Foreskin keratinocyte (primary cell): ENCODE measurements at places on chromosomes 11 and 22.
A peak's percentile ranks its signal among the peaks of the same experiment; 100 is the strongest.

- no peak for DNase-seq
Measured at GRCh38 chr11:115929618-115930129, 425.5 kb upstream of the CADM1 start.

DNA sequence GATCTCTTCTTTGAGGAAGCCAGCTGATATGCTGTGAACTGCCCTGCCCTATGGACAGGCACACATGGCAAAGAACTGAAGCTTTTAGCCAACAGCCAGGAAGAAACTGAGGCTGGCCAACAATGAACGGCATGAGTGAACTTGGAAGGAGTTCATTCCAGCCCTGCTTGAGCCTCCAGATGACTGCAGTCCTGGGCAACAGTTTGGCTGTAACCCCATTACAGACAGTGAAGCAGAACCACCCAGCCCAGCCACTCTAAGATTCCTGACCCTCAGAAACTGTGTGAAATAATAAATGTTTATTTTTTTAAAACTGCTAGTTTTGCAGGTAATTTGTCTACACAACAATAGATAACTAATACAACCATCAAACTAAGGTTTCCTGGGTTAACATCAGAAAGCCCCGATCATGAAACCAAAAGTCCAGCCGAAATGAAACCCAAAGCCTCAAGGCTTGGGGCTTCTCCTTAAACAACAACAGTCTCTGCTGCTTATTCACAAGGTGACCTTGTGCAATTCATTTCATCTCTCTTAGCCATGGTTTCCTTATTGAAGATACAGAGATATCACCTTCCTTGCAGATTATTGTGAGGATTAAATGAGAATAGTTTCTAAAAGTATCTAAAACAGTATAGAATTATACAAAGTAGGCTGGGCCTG is 31.4 kb downstream of the PAK1 start:
- no peak for DNase-seq

DNA sequence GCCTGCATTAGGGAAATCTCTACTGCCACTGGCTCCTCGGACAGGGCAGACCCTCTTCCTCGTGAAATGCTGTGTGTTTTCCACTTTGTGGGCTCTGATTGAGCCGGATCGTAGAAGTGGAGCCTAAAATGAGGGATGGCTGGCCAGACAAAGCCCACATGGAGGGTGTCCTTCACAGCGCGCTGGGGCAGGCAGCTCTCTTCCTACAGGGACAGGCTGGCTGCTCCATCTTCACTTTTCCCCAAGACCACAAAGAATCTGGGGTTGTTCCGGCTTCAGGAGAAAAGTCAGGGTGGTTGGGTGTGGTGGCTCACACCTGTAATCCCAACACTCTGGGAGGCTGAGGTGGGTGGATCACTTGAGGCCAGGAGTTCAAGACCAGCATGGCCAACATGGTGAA is 94.9 kb downstream of the MORC2 start:
- no peak for DNase-seq

GRCh38 chr11:7222619-7223018 is 29.1 kb upstream of the SYT9 start:
- DNase-seq: no peak

DNA sequence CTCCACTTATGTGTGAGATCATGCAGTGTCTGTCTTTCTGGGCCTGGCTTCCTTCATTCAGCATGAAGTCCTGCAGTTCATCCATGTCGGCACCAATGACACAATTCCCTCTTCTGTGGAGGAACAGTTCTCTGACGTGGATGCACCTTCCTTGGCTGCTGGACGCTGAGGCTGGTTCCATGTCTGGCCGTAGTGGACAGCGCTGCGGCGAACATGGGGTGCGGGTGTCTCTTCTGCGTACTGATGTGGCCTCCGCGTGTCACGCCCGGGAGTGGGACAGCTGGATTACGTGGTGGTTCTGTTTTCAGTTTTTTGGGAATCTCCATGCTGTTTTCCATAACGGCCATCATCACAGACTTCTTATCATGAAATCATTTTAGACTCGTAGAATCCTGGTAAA is 16.9 kb upstream of the MUC2 start:
- DNase-seq: no peak

DNA sequence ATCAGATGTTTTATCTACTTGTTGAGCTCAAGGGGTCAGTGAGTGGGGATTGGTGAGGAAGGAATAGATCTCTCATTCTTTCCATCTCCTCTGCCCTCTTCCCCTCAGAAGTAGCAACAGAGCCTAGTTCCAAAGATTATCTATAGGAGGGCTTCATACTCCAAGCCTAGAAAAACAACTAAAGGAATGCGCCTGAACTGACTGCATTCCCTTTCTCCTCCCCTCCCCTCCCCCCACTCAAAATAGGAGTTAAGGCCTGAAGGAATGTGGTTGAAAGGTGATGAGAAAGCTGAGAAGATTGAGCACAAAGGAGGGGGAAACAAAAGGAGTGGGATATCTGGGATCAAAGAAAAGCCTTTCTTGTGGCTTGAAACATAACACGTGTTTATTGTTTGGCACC is 10.5 kb downstream of the EMSY start:
- no peak for DNase-seq

DNA sequence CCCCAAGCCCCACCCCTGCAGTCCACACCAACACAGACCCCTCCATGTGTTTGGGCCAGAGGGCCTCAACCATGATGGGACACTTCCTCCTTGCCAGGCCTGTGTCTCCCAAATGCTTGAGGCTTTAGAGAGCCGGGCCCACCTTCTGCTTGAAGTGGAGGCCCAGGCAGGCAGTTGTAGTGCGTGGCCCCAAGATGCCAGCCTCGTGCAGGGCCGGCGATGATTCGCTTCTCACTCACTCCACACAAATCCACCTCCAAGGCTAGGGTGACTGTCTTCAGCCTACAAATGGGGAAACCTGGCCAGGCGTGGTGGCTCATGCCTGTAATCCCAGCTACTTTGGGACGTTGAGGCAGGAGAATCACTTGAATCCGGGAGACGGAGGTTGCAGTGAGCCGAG is 5.7 kb downstream of the PRR5 start:
- no peak for DNase-seq

DNA sequence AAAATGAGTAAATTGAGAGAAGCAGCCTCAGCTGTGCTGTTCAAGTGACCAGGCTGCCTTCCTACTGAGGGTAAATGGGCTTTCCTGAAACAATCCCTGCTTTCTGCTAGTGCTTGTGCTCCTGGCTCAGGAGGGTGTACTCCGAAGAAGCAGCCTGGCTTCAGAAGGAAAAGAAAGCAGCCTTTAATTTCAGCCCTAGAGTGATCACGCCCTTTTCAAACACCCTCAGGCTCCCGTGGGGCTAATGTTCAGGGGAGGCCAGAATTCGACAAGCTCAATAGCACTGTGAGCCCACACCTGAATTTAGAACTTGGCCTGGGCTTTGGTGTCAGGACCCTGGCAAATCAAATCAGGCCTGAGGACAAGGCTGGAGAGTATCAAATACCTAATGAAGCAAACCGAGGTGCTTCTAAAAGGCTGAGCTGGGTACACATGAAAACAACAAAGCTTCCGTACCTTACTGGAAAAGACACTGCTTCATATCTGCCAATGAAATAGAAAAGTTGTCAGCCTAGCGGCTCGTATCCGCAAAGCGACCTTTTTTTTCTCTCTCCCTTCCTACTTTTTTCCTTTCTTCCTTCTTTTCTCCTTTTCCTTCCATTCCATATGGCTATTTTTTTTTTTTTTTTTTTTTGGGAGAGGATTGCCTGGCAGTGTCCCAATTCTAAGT is 387.8 kb downstream of the SOX6 start:
- DNase-seq: no peak

DNA sequence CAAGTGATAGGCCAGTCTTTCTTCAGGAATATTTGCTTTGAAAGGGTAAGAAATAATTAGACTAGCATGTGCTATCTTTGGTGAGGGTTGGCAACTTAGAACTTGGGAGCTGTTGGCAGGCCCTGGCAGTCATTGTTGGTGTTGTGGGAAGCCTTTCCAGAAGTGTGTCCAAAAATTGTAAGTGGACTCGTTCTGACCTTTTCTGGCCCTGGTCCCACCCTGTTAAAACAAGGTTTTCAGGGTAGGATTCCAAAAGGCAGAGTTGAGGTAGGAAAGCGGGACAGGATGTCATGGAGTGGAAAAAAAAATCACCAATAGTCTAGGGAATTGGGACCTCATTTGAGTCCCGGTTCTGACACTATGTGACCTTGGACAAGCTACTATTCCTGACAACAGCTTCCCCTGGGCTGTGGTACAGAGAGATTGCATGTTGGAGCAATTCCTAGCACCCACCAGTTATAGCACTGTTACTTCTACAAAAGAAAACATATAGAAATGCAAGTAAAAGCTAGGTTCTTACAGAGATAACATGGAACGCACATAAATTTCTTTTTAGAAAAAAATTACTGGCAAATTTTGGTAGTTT is 299.3 kb upstream of the DDI1 start:
- no peak for DNase-seq

DNA sequence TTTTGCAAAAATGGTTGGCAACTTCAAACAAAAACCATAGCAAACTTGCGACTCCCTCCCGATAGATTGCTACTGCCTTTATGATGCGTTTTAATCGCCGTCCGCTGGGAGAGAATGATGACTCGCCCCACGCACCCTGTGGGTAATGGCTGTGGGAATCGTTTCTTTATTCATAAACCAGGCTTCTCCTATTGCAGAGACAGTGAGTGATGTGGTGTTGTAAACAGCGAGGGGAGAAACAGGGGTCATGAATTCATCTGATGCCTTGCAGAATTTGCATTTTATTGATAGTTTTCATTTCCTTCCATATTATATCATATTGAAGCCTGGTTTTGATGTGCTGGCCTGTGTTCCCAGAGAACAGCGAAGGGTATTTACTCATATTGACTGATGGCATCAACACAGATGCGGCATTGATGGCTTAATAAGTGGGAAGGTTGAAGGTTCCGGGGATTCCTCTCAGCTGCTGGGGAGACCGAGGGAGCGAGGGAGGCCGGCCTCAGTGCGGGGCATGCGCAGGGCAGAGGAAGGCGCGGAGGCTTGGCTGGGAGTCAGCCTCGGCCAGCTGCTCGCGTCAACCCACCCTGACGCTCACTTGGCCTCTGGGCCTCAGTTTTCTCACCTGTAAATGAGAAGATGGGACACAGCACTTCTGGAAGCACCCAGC is 41.3 kb downstream of the ARHGAP8 start:
- DNase-seq: no peak

GRCh38 chr11:86446924-86447285 is 72.2 kb downstream of the CCDC81 start:
- DNase-seq: no peak

GRCh38 chr11:28384418-28384817 is 276.2 kb downstream of the METTL15 start:
- DNase-seq: peak; percentile 51

DNA sequence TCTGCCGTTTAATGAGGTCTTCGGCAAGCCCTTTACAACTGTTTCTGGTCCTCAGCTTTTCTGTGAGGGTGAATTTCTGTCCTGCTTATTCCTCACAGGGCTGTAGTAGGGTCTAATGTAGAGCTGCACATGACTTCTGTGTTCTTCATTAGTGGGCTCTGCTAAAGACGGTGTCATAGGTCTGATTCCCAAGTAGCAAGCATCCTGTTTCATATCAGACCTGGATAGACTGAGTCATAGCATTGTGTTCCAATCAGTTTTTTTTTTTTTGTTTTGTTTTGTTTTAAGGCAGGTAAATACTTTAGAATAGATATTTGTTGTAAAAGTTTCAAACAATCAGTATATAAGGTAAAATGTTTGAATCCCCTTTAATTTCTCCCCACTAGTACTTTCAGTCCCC is 35.4 kb downstream of the BIRC2 start:
- no peak for DNase-seq

- DNase-seq: no peak
Measured at GRCh38 chr11:129804012-129804411, 11.6 kb upstream of the TMEM45B start.

DNA sequence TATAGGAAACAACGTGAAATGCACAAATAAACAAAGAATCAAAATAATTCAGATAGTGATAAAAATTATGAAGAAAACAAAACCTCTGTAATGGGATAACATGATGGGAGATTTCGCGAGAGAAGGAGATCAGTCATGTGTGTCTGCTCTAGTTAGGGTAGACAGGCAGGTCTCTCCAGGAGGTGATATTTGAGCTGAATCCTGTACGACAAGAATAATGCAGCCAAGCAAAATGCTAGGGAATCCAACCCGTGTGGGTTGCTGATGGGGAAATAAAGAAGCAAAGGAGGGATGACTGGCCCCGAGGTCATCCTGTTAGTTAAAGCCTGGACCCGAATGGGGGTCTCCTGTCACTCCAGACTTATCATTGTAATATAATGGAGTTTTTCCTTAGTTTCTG is 16.0 kb downstream of the MAML2 start:
- DNase-seq: no peak

- no peak for DNase-seq
Measured at GRCh38 chr22:30556388-30556787, 9.8 kb upstream of the SEC14L6 start.

GRCh38 chr11:117986981-117987574 is 884 bp downstream of the IL10RA start:
- no peak for DNase-seq

DNA sequence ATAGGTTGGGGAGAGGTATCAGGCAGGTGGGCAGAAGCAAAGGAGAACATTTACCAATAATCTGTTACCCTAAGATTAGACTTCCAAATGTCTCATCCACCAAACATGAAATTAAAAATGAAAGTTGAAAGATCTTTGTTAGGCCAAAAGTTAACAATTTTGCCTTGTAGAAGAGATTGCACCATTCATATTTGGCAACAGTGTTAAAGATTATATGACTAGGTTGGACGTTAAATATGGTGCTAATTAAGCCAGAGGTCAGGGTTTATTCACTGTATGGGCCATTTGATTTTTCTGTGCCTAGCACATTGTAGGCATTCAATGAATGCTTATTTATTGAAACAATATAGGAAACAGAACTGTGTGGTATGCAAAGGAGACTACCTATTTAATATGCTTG is 126.1 kb upstream of the SLC5A12 start:
- DNase-seq: no peak

DNA sequence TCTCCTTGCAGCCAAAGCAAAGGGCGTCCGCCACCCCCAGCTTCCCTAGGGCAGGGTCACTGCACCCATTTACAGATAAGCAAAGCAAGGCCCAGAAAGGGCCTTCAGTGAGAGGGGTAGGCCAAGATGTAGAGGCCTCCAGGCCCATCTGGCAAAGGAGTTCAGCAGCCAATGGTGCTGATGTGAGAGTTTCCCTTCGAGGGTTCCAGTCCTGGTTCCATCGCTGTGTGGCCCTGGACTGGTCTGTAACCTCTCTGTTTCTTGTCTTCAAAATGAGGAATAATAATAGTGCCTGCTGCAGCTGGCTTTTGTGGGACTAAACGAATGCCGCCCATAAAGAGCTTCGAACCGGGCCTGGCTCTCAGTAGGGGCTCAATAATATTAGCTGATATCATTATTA is 4.0 kb downstream of the ELFN2 start:
- DNase-seq: no peak

- no peak for DNase-seq
Measured at GRCh38 chr11:472816-473215, 22.7 kb downstream of the PTDSS2 start.

DNA sequence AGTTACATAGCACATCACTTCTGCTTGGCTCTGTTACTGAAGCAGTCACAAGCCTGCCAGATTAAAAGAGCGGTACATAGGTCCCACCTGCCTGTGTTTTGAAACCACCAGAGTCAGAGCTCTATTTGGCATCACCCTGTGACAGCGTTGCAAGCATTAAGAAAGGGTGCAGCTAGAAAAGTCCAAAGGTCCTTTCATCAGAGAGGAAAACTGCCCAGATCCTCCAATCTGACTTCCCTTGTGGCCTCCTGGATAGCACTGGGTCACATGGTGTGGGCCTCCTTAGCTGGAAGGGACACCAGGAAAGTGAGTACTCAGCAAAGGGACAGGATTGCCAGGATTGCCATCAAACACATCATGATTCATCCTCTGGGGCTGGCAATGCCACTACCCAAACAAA is 22.9 kb downstream of the STX3 start:
- DNase-seq: no peak
